ENCODE measurements at places on chromosomes 7 and 10. TPM values are rescaled to one million over a fixed set of nuclear protein-coding genes. Genes with fewer than 3 reads are reported as not detected.
A peak's percentile ranks its signal among the peaks of the same experiment; 100 is the strongest.

Gene GDF2
- not detected for total RNA-seq

Gene TECTB
- not detected for total RNA-seq

DNA sequence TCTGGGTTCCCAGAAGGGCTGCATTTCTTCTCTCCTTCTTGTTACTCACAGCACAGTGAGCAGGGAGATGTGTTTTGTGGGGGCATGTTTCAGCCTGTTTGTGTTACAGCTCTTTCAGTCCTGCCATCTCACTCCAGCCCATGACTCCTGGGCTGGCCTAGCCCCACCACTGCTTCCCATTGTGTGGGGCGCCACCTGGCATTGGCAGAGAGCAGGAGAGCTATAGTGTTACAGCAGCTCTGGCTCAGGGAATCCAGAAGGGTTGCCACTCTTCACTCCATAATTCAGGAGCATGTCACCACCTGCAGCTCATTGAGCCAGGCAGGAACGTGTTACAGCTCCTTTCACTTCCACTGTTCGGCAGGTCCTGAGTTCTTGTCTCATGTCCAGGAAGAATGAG is 30.0 kb downstream of the CLDN12 start:
- H3K27ac ChIP-seq, result no peak overlapping the region
- no peaks in the 10 kb centered on the region for H3K36me3 ChIP-seq

Gene BAMBI
- 25.4 TPM for total RNA-seq

GRCh38 chr7:49244543-49244942 is 320.2 kb downstream of the CDC14C start:
- no peak overlapping the region for H3K4me3 ChIP-seq
- DNase-seq, result no peak
- no peaks in the 10 kb centered on the region for H3K36me3 ChIP-seq
- no peaks in the 10 kb centered on the region for H3K27me3 ChIP-seq

GRCh38 chr10:70765794-70766594 is 19.2 kb downstream of the TBATA start:
- H3K36me3 ChIP-seq, result no peaks in the 10 kb centered on the region
- H3K4me3 ChIP-seq, result no peak overlapping the region

- no peak for DNase-seq
- H3K4me3 ChIP-seq, result no peak overlapping the region
- H3K4me1 ChIP-seq, result no peaks in the 10 kb centered on the region
- no peak overlapping the region for H3K27ac ChIP-seq
These were observed 9.2 kb downstream of the AGBL3 start for GRCh38 chr7:134995239-134996096.

DNA sequence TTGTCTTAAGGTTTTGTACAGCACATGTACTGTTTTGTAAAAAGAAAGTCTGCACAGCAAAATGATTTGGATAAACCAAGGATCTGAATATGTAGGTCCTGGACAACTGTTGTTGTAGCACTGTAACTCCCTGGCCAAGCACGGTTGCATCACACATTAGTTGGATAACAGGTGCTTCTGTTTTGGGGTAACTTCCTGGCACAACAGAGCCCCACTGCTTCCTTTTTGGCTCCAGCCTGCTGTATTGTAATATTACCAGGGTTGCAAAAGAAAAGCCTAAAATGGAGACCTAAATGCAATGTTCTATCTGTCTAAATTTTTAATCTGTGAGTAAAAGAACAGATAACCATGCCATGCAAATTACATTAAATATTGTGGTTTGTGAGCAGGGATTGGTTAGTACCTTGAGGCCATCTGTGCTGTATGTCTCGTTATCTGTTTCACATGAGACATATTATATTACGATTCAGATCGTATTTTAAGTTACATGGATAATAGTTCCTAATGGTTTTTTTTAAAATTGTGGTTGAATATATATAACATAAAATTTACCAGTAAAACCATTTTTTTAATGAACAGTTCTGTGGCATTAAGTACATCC is 27.5 kb upstream of the WAC start:
- H3K27ac ChIP-seq, result no peak overlapping the region
- H3K27me3 ChIP-seq, result no peaks in the 10 kb centered on the region
- no peaks in the 10 kb centered on the region for H3K4me1 ChIP-seq
- no peak overlapping the region for H3K4me3 ChIP-seq
- H3K36me3 ChIP-seq, result no peaks in the 10 kb centered on the region

GRCh38 chr7:79298145-79298760 is 155.2 kb downstream of the MAGI2 start:
- no peak overlapping the region for H3K27ac ChIP-seq
- no peak overlapping the region for H3K4me3 ChIP-seq
- peak; percentile 11 for DNase-seq
- no peaks in the 10 kb centered on the region for H3K36me3 ChIP-seq
- no peaks in the 10 kb centered on the region for H3K27me3 ChIP-seq
- H3K4me1 ChIP-seq, result no peaks in the 10 kb centered on the region

DNA sequence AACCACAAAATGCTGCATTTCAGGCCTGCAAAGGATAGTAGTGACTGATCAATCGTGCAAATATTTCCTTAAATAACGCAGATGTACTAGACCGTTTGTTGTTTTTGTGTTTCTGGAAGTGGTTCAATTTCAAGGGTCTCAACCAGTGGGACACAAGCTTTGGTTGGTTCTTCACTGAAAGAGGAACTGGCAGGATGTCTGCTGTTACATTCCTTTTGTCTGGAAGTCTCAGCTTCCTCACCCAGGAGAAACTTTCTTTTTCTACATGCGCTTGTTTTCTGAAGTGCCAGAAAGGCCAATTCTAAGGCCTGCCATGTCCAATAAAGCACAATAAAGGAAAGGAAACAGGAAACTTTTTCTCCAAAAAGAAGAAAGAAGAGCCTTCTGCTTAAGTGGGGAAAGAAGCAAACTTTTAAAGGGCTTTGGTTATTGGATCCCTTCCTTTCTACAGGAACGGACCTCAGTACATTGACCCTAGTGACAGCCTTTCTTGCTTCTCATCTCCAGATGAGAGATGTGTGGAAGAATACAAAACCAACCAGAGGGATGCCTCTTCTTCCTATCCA is 4.1 kb downstream of the DKK1 start:
- H3K4me3 ChIP-seq, result no peak overlapping the region
- no peak for DNase-seq
- no peaks in the 10 kb centered on the region for H3K36me3 ChIP-seq
- peaks cover 14% of the 10 kb centered on the region for H3K4me1 ChIP-seq
- peaks cover 12% of the 10 kb centered on the region for H3K27me3 ChIP-seq

Gene ELAPOR2
- total RNA-seq, result 4.9 TPM

DNA sequence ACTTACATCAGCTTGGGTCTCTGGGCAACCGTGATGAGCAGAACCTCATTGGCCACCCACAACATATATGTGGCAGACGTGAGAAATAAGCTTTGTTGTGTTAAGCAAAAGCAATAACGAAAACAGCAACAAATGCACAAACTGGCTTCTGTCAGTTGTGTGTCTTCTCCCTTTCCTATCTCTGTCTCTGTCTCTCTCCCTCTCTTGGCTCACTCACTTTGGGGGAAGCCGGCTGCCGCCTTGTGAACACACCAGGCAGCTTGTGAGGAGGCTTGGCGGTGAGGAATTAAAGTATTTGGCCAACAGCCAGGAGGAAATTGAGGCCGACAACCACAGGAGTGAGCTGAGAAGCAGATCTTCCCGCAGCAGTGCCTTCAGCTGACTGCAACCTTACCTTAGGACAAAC is 21.9 kb upstream of the CDCA7L start:
- H3K36me3 ChIP-seq, result no peaks in the 10 kb centered on the region
- H3K4me1 ChIP-seq, result no peaks in the 10 kb centered on the region
- DNase-seq, result no peak
- H3K4me3 ChIP-seq, result no peak overlapping the region
- no peak overlapping the region for H3K27ac ChIP-seq

Gene METTL27
- 0.51 TPM for total RNA-seq

DNA sequence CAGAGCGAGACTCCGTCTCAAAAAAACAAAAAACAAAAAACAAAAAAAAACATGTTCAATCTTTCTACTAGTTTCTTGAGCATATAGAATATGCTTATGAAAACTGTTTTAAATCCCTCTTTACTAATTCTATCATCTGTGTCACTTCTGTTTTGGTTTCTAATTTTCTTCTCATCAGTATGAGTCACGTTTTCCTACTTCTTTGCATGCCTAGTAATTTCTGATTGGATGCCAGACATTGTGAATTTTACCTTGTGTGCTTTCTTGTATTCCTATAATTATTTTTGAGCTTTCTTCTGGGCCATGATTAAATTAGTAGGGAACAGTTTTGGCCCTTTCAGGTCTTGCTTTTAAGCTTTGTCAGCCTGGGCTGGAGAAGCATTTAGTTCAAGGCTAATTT is 9.9 kb downstream of the MICU1 start:
- no peak for DNase-seq
- H3K4me3 ChIP-seq, result no peak overlapping the region
- no peak overlapping the region for H3K27ac ChIP-seq
- no peaks in the 10 kb centered on the region for H3K36me3 ChIP-seq

- no peaks in the 10 kb centered on the region for H3K27me3 ChIP-seq
- H3K27ac ChIP-seq, result peak overlapping the region; percentile 99
- DNase-seq, result peak; percentile 94
- peaks cover 23% of the 10 kb centered on the region for H3K4me1 ChIP-seq
- H3K36me3 ChIP-seq, result no peaks in the 10 kb centered on the region
These were observed 731 bp downstream of the LANCL2 start for GRCh38 chr7:55365675-55366460.

Gene POMZP3
- 7.2 TPM for total RNA-seq

DNA sequence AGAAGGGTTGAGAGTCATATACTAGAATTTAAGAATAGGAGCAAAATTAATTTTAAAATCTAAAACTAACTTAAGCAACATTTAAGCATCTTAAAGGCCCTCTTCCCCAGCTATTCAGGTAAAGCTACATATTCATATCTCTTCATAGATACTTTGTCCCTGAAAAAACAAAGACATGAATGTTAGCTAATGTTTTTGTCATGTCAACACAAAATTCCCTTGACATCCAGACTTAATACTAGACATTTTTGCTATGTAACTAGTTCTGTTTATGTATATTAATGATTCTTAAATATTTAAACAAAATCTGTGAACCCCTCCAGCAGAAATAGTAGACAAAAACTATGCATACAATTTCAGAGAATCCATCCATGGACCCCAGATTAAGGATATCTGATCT is 43.5 kb downstream of the BAZ1B start:
- H3K36me3 ChIP-seq, result no peaks in the 10 kb centered on the region
- no peaks in the 10 kb centered on the region for H3K4me1 ChIP-seq
- H3K27ac ChIP-seq, result no peak overlapping the region
- H3K4me3 ChIP-seq, result no peak overlapping the region

GRCh38 chr7:48269066-48269465 is 97.8 kb downstream of the ABCA13 start:
- no peak overlapping the region for H3K27ac ChIP-seq
- DNase-seq, result no peak
- H3K36me3 ChIP-seq, result no peaks in the 10 kb centered on the region

DNA sequence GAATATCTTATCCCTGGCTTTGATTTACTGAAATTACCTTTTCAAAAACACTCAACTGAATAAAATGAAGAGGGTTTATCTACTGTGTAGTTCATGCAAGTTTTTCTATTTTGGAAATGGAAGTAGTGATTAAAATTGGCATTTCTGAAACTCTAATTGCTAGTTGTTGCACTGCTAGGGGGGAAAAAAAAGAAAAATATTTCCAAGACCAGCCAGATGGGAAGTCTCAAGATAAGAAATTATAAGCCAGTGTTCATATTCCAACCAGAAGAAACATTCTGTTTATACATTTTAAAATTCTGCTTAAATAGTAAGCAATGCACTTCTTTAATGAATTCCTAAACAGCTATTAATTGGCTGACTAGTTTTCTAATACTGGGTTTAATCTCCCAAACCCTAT is 9.4 kb upstream of the ADO start:
- no peak overlapping the region for H3K27ac ChIP-seq
- no peak overlapping the region for H3K4me3 ChIP-seq
- no peaks in the 10 kb centered on the region for H3K36me3 ChIP-seq
- DNase-seq, result no peak
- H3K27me3 ChIP-seq, result no peaks in the 10 kb centered on the region

DNA sequence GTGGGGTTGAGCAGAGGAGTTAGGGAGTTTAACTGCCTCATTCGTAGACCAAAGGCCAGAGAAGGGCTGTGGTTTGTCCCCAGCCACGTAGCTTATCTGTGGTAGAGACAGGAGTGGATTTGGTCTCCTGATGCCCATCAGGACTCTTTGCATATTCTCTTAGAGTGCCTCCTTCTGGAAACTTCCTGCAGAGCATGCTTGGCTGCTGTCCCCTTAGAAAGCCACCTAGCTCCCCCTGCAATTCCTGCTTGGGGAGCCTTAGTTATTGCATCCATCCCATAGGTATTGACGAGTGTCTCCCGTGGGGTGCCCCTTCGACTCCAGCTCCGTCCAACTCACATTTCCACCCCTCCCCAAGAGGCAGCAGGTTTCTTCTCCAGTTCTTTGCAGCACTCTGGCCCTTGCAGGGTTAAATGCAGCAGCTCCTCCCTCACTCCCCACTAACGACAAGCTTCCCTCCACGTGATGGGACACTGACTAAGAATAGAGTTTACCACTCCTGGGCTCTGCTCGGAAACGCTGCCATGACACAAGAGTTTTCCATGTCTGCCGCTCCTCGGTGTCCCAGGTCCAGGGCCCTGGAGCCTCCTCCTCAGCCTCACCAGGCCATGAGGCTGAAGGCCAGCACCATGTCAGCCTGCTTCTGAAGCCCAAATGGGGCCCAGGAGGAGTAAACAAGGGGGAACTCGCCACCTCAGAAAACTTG is 147.8 kb upstream of the UNC5B start:
- H3K27me3 ChIP-seq, result no peaks in the 10 kb centered on the region
- peaks cover 60% of the 10 kb centered on the region for H3K4me1 ChIP-seq
- H3K27ac ChIP-seq, result peak overlapping the region; percentile 85
- H3K36me3 ChIP-seq, result no peaks in the 10 kb centered on the region
- DNase-seq, result no peak

DNA sequence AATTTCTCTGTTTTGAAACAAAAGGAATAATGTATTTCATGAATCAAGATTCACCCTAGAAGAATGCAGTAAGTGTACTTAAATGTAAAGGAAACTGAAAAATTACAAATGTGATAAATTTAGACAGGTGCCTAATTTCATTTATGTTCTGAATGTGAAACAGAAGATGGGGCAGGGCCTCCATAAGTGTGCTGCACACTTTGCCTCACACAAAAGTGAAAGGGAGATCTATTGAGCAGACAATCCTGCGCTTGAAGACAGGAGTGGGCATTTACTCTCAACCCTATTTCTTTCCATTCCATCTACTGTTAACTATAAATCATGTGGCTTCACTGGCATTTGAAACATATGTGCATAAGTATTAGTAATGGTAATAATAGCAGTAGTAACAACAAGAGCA is 36.2 kb downstream of the GNG11 start:
- no peak overlapping the region for H3K4me3 ChIP-seq
- no peaks in the 10 kb centered on the region for H3K4me1 ChIP-seq
- no peaks in the 10 kb centered on the region for H3K36me3 ChIP-seq
- no peaks in the 10 kb centered on the region for H3K27me3 ChIP-seq

GRCh38 chr7:36526863-36527548 is 137.3 kb downstream of the ANLN start:
- DNase-seq, result no peak
- H3K4me1 ChIP-seq, result no peaks in the 10 kb centered on the region
- no peak overlapping the region for H3K4me3 ChIP-seq
- no peaks in the 10 kb centered on the region for H3K27me3 ChIP-seq

Data from heart right ventricle (tissue), 16 donors.